ENCODE measurements at places on chromosomes 3 and 15. TPM values are rescaled to one million over a fixed set of nuclear protein-coding genes. Genes with fewer than 3 reads are reported as not detected.

- no peak for DNase-seq
Measured at GRCh38 chr3:83567935-83568334, 1390.9 kb upstream of the CADM2 start.

SETMAR gene
- 14.6 TPM for total RNA-seq

DNA sequence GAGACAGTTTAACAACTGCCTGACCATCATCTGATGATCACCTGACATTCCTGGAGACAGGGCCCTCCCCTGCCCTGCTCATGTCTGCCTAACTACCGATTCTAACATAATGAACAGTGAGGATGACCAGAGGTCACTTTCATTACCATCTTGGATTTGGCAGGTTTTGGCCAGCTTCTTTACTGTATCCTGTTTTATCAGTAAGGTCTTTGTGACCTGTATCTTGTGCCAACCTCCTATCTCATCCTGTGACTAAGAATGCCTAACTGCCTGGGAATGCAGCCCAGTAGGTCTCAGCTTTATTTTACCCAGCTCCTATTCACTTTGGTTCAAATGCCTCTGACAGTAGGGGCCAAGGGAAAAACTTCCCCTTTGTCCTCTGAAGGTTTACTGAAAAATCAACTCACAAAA is 40.2 kb downstream of the METTL6 start:
- no peak for DNase-seq

GRCh38 chr15:51724199-51724598 is 13.3 kb downstream of the LYSMD2 start:
- DNase-seq, result no peak

DNA sequence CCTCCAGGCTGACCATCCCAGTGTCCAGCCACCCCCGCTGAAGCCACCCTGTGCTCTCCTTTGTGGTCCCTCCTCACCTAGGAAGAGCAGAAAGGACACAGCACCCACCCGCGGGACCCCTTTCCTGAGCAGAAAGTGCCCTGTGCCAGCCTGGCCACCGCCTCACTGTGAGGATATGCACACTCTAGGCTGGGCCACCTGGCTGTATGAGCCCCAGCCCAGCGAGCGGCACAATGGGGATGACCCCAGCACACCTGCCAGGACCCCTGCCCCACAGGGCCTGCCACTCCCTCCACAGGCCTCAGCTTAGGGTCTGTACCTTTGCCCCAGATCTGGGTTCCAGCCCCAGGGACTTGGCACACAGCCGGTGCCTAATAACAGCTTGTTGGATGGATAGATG is 47.9 kb upstream of the FURIN start:
- no peak for DNase-seq

SPSB4 gene
- total RNA-seq, result not detected

Measured in activated CD8-positive, alpha-beta T cell treated with anti-CD3 and anti-CD28 coated beads for 36 hours (primary cell).